ENCODE measurements at places on chromosomes 1 and 21.

DNA sequence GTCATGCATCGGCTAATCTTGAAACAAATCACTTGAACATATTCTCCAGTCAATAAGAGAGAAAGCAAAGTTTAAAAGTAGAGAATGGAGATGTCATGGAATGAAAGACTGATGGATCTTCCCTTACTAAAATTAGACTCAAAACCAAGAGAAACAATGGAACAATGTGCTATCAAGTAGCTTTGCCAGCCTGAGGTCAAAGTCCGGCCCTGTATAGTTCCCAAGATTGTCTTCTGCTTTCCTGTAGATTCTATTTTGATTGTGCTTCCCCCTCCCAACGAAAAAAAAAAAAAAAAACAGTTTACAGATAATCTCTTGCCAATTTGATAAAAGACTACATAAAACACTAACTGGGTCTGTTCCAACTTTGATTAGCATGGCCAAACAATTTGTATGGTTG, 40.8 kb upstream of the KIRREL1 start:
- DNase-seq: no peak

GRCh38 chr1:41995441-41996130, 76.9 kb upstream of the HIVEP3 start:
- no peak for DNase-seq

GRCh38 chr1:200039849-200040474, 12.5 kb downstream of the NR5A2 start:
- DNase-seq: no peak

GRCh38 chr1:19918057-19918456, 5.4 kb downstream of the PLA2G2E start:
- peak; percentile 64 for DNase-seq

DNA sequence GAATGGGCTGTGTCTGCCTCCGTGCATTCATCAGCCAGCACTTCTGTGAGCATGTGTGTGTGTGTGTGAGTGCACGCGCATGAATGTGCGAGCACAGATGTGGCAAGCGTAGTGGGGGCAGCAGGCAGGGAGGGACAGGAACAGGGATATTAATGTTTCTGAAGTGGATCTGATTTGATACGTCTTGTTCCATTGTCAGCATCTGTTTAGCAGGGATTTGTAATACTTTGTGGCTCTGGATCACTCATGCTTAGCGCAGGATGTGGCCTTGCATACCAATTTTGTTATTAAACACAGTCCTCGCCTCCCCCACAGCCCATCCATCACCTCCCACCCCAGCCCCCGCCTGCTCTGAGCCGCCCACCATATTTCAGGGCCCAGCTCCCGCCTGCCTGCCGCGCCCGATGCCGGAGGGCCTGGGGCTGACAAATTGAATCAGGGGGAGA, 52.4 kb downstream of the TMEM53 start:
- no peak for DNase-seq

- DNase-seq: peak; percentile 96
These were observed 69.4 kb downstream of the LRRC8D start for GRCh38 chr1:89890085-89890752.

DNA sequence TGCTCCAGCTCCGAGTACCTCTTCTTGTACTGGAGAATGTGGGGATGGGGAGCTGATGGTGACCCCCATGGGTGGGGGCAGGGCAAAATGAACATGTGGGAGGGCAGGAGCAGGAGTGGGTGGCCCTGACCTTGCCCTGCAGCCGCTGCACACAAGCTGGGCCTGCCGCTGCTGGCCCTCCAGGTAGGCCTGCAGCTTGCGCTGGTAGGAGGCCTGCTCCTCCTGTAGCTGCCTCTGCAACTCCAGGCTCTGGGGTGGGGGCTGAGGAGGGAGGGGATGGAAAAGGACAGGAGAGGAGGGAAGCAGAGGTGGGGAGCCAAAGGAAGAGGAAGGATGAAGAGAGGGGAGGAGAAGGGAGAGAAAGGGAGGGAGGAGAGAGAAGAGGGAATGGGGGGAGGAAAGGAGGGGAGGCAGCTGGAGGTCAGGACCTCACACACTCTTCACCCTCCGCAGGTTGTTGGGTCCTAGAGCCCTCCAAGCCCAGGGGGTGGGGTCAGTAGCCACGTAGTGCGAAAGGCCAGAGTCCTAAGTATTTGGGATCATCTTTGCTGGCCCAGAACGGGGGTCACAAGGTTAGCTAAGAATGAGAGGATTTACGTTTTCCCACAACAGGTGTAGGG, 22.9 kb downstream of the RNU1-1 start:
- DNase-seq: no peak

GRCh38 chr1:8373581-8374241, 55.8 kb downstream of the SLC45A1 start:
- no peak for DNase-seq

GRCh38 chr1:57959531-57960241, 535.8 kb upstream of the DAB1 start:
- no peak for DNase-seq

GRCh38 chr1:197907846-197908616, 5.6 kb downstream of the C1orf53 start:
- no peak for DNase-seq

Data from A549 (cell line).